ENCODE measurements at places on chromosomes 6 and 20.

DNA sequence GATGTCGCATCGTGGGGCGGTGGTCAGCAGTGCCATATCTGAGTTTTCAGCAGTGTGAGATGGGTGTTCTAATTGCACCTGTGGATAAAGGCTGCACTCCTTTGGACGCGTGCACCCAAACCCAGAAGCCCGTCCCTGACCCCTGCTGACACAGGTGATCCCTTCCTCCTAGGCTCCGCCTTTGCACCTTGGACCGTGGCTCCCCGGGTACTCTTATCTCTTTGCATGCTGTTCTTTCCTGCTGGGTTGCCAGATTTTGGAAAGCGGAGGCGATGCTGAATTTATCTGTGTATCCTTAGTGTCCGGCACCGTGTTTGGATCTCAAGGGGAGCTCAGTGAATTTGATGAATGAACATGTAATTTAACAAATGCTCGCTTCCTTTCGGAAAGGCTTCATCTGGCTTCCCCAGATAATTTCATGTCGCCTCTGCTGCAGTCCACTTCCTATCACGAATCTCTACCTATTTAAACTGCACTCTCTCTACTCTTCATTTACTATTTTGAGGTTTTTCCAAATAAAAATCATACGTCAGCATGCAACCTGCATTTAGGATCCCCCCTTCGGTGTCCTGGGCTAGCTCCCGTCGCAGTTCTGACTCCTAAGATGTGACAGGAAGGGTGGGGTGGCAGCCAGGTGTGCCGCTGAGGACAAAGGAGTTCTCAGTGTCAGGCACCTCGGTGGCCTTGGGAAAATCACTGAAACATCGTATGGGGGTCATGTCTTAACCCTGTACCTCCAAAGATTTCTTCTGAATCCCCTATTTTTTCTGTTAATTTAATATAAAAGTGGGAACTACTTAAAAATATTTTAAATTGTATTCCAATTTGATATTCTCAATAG is 753 bp upstream of the PERP start:
- no peak for DNase-seq

DNA sequence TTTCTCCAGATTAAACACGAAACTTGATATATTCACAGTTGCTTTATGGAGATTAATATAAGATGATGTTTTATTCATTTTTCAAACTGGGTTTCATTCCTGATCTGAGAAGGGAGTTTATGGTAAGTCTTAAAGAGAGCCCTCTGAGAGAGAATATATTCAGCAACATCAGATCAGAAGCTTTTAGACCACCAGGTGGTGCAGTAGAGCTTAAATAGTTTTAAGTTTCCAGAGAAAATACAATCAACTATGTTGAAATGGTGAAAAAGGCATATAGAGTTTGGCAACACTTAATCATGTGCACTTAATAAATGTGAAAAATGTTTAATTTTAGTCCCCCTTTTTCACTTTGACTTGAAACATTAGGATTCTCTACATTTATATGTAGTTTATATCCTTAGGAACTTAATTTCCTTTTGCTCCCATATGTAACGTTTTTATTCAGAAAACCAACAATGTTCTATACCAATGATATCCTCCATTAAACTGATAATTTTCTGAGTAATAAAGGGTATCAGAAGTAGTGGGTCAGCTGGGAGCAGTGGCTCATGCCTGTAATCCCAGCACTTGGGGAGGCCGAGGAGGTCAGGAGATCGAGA is 86.4 kb upstream of the CLDN20 start:
- DNase-seq, result no peak

GRCh38 chr6:27293436-27294098 is 18.5 kb downstream of the POM121L2 start:
- DNase-seq, result no peak

DNA sequence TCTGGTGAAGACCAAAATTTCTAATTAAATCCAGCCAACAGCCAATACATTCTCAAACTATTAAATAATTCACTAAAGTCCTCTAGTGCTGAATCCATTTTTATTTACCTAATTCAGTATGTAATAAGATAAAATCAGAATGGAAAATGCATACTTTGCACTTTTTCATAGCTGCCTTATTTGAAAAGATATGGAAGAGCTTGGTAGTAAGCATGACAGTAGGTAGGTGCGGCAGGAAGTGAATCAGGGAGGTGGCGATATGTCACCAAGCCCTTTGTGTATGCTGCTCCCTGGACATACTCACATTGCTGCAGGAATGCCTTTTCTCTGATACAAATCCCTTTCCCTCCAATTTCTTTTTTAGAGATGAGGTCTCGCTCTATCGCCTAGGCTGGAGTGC is 10.2 kb upstream of the TGM3 start:
- no peak for DNase-seq

DNA sequence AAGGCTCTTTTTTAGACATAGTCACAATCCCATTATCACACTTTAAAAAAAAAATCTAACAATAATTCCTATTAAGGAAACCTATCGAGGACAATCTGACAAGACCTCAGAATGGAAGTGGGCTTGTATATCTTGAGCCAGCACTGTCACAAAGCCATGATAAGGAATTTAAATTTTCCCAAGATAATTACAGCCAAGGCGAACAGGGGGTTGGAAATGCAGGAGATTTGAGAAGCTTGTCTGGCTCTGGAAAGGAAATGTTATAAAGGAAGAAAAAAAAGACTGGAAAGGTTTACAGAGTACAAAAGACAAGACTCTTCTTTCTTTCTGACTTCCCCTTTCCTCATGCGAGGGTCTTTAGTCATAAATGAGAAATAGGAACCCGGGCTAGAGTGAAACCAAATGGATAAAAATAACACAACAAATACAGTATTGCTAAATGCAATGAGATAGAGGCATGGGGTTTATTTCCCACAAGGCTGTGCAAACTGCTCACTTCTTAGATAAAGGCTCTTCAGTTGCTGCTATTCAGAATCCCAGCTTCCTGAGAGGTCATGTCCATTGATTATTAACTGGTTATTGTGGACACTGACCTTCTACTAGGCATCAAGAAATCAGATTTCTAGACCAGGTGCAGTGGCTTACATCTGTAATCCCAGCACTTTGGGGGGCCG is 13.4 kb upstream of the GHRH start:
- DNase-seq, result no peak

DNA sequence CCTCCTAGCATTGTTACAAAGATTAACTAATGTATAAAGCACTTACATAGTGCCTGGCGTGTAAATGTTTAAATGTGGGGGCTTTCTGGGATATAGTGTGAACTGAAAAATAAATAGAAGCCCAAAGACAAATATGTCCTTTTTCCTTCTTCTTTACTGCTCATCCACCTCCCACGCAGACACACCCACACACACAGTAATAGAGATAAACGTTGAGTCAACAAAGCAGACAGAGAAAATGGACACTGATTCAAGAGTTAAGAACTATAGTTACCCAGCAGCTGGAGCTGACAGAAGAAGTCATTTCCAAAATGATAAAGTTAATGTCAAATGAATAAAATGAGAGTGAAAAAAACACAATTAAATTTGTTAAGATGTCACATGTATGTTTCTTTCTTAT is 68.3 kb downstream of the FHL5 start:
- no peak for DNase-seq

DNA sequence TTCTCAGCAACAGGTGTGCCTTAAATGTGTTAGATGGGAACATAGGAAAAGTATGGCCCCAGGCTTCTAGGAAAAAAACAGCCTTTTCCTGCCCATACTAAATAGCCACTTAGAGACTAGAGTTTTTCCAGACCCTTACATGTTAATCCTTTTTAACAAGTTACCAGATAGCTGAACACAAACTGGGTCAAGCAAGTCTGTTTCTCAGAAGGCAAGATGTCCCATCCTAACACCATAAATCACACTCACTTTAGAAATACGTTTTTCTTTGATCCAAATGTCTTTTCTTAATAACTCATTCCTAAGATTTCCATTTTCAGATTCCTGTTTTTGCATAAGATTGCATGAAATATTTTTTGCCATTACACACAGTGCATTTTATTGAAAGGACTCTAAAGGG is 241.3 kb downstream of the KCNQ5 start:
- DNase-seq, result no peak

- no peak for DNase-seq
Observed at GRCh38 chr6:119247504-119247903, 102.1 kb downstream of the MAN1A1 start.

- DNase-seq, result no peak
Observed at GRCh38 chr20:19996222-19996621, 20.9 kb upstream of the NAA20 start.

Measured in hepatic stellate cell (primary cell).